ENCODE measurements at places on chromosomes 6 and 20.

- no peaks in the 10 kb centered on the region for H3K27me3 ChIP-seq
- no peaks in the 10 kb centered on the region for H3K4me1 ChIP-seq
- no peak overlapping the region for H3K4me3 ChIP-seq
Observed at GRCh38 chr6:17466147-17466546, 72.8 kb downstream of the CAP2 start.

DNA sequence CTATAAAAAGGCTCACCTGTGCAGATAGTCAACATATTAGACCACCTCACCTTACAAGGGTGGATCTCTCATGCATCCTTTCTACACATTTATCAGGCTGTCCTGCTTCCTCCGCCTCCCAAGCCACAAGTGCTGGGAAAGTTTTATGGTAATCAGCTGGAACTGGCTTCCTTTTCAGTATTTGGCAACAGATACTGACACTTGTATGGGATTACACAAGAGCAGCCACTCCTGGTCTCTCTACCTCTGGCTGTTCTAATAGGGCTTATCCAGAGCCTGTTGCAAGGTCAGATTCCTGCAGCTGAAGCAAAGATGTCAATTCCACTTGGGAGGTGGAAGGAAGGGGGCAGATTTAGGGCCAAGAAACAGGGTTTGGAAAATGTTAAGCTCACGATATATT is 503 bp upstream of the GPLD1 start:
- H3K27ac ChIP-seq = no peak overlapping the region
- no peaks in the 10 kb centered on the region for H3K36me3 ChIP-seq
- peaks cover 6% of the 10 kb centered on the region for H3K4me1 ChIP-seq
- no peak overlapping the region for H3K4me3 ChIP-seq
- peak; percentile 54 for DNase-seq

DNA sequence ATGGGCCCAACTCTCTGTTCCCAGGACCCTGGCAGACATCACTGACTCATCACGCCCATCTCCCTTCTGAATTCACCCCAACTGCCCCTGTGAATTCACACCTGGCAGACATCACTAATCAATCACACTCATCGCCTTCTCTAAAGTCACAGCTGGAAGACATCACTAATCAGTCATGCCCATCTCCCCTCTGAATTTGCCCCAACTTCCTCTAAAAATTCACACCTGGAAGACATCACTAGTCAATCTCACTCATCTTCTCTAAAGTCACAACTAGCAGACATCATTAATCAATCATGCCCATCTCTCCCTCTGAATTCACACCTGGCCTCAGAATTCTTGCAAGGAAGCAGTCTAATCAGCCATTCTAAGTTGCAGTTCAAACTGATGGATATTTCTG is 111.1 kb downstream of the FOXA2 start:
- H3K27ac ChIP-seq = no peak overlapping the region
- no peaks in the 10 kb centered on the region for H3K36me3 ChIP-seq
- no peaks in the 10 kb centered on the region for H3K4me1 ChIP-seq

GRCh38 chr6:4352731-4353130 is 217.4 kb upstream of the ECI2 start:
- peaks cover 7% of the 10 kb centered on the region for H3K4me1 ChIP-seq
- no peak overlapping the region for H3K4me3 ChIP-seq
- H3K27ac ChIP-seq = peak overlapping the region; percentile 62
- no peaks in the 10 kb centered on the region for H3K36me3 ChIP-seq

DNA sequence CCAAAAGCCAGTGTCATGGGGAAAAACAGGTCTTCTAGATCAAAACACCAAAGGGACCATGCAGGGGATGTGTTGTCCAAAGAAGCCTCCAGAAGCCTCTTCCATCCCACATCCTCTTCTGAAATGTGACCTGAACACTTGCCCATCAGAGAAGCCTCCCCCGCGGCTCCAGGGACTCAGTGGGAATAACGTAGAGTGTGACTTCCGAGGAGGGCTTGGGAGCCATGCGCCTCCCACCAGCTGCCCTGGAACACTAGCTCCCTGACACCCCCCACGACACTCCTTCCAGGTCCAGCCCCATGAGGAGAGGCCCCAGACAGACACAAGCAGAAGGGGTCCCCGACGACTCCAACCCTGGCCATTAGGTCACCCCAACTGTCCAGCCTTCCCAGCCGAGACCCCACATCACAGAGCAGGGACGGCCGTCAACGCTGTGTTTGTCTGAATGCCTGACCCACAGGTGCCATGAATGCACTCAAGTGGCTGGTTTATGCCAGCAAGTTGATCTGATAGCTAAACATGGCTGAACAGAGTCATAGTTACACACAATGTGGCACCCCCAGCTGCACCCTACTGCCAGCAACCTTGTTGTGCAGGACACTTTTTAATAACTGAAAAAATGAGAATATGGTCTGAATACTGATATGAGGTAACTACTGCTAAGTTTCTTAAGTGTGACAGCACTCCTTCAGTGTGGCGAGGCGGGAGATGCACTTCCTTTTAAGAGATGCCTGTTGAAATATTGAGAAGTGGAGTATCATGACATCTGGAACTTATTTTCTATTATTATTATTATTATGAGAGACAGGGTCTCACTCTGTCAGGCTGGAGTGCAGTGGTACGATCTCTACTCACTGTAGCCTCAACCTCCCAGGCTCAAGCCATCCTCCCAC is 58.0 kb downstream of the GINS1 start:
- peaks cover 24% of the 10 kb centered on the region for H3K36me3 ChIP-seq
- no peak overlapping the region for H3K4me3 ChIP-seq
- no peak overlapping the region for H3K27ac ChIP-seq
- H3K27me3 ChIP-seq = no peaks in the 10 kb centered on the region
- no peak for DNase-seq

DNA sequence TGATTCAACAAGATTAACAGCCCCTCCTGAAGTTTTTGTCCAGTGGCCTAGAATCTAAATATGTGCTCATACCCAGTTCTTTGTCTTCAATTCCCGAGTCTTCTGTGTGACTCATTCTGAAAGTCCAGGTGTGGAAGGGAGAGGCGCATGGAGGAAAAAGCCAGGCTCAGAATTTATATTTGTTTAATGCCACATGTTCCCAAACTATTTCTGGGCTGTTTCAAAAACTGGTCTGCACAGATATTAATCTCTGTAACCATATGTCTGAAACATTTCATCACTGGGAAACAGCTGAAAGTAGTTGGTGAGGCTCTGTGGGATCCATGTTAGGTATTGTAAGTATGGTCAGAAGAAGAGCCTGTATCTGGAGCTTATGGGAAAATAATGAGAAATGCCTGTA is 266.0 kb downstream of the PAX1 start:
- H3K4me3 ChIP-seq = no peak overlapping the region
- DNase-seq = no peak
- no peak overlapping the region for H3K27ac ChIP-seq
- no peaks in the 10 kb centered on the region for H3K27me3 ChIP-seq
- no peaks in the 10 kb centered on the region for H3K36me3 ChIP-seq

- no peaks in the 10 kb centered on the region for H3K4me1 ChIP-seq
- H3K36me3 ChIP-seq = no peaks in the 10 kb centered on the region
- DNase-seq = no peak
- H3K27me3 ChIP-seq = no peaks in the 10 kb centered on the region
- H3K27ac ChIP-seq = no peak overlapping the region
Observed at GRCh38 chr20:21609981-21610380, 95.5 kb upstream of the PAX1 start.

GRCh38 chr20:9072861-9073500 is 4.1 kb downstream of the PLCB4 start:
- H3K27me3 ChIP-seq = no peaks in the 10 kb centered on the region
- no peak overlapping the region for H3K27ac ChIP-seq
- peaks cover 31% of the 10 kb centered on the region for H3K4me1 ChIP-seq
- no peak for DNase-seq

- H3K4me3 ChIP-seq = no peak overlapping the region
- H3K27me3 ChIP-seq = no peaks in the 10 kb centered on the region
- no peaks in the 10 kb centered on the region for H3K36me3 ChIP-seq
- H3K4me1 ChIP-seq = no peaks in the 10 kb centered on the region
Observed at GRCh38 chr6:1739680-1740079, 130.0 kb downstream of the FOXC1 start.

DNA sequence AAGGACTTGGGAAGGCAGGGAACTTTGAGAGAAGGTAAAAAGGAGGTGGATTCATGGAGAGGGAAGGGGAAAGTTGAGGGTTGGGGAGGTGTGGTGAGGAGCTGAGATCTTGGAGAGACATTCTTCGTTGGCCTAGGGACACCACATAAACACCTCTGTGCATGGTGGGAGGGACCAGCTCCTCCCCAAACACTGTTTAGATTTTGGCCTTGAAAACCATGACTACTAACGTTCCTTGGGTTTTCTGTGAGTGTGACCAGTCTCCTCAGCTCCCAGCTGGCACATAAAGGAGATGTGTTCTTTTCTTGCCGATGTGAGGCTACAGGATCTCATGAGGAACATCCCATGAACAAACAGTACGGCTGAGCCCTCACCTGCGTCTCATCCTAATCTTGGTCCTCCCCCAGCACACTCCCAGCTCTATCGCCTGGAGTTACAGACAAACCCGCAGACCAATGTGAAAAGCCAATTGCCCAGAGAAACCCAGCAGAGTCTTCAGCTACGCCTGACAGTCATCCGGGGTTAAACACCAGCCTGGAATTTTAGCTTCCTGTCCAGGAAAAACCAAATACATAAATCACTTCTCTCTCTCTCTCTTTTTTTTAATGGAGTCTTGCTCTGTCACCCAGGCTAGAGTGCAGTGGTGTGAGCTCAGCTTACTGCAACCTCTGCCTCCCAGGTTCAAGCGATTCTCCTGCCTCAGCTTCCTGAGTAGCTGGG is 22.0 kb upstream of the DDR1 start:
- no peak for DNase-seq
- H3K27me3 ChIP-seq = no peaks in the 10 kb centered on the region
- H3K4me3 ChIP-seq = no peak overlapping the region
- H3K4me1 ChIP-seq = peaks cover 16% of the 10 kb centered on the region

DNA sequence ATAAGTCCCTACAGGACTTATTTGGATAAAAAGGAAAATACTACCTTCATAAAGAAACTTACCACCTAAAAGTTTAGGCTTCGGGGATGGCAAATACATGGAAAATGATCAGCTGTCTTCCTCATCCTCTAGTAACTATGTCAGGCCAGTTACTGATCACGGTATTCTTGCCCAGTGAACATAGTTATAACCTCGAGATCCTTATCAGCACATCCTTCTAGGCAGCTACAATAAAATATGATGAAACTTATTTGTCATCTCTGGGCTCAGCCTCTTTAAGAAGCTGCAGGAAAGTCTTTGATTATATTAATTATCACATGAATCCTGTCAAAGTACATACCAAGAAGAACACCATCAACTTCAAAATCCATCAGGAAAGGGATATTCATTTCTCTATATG is 41.8 kb downstream of the SF3B5 start:
- no peaks in the 10 kb centered on the region for H3K27me3 ChIP-seq
- H3K27ac ChIP-seq = no peak overlapping the region
- no peaks in the 10 kb centered on the region for H3K4me1 ChIP-seq
- H3K36me3 ChIP-seq = no peaks in the 10 kb centered on the region
- DNase-seq = no peak

DNA sequence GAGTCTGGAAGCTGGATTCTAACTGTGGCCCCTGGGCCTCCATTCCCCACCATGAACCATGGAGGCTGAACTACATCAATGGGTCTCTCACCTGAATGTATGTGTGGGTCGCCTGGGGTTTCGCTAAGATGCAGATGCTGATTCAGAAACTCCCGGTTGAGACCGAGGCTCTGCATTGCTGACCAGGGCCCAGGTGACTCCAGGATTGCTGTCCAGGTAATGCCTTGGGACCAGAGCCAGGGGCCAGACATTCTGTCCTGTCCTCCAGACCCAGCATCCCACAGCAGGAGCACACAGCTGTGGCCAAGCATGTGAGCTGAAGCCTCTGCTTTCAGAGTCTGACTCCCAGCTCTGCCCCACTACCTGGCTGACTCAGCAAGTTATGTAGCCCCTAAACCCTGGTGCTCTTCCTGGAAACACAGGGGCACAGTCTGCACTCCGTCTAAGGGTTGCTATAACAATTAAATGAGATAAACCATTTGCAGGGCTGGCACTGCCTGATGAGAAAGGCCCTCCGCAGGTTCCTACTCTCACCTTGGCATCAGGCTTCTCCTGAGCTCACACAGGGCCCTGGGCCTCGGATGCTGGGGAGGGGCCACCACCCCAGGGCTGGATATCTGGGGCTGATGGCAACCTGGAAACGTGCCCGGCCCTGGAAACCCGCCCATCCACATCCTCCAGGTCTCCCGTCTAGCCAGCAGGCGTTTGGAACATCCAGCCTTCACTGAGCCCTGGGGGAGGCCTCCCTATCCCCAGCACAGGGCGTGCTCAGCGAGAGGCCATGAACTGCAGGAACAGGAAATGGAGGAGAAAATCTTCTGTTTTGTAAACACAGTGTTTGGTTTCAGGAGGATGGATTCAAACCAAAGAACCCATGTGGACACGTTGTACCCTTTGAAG is 175.7 kb downstream of the DLL1 start:
- DNase-seq = no peak
- H3K4me1 ChIP-seq = no peaks in the 10 kb centered on the region
- no peaks in the 10 kb centered on the region for H3K27me3 ChIP-seq
- H3K36me3 ChIP-seq = no peaks in the 10 kb centered on the region
- no peak overlapping the region for H3K27ac ChIP-seq

DNA sequence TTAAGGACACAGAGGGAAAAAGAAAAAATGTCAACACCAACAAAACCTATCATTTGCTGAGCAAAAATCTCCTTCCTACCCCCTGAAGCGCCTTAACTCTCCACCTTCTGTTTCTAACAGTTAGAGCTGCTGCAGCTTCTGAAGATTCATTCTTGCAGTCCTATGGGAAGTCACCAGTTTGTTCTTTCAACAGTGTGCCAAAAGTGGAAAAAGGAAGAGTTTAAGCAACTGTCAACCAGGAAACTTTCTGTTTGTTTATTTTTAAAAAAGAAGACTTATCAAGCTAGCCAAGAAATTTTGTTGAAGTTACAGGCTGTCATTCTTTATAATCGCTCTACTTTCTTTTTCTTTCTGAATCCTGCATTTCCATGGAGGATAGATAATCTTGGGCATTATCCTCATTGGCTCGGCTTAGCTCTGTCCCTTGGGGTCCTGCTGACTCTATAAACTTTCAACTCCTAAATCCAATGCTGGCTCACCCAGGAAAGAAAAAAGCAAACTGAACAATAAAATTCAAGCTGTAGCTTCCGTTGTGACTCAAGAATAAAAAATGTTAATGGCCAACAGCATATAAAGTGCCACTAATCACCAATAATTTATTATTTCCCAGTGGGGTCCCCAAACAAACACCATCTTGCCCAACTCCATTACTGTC is 172.8 kb upstream of the CITED2 start:
- no peak overlapping the region for H3K27ac ChIP-seq
- peaks cover 39% of the 10 kb centered on the region for H3K4me1 ChIP-seq
- no peak for DNase-seq

DNA sequence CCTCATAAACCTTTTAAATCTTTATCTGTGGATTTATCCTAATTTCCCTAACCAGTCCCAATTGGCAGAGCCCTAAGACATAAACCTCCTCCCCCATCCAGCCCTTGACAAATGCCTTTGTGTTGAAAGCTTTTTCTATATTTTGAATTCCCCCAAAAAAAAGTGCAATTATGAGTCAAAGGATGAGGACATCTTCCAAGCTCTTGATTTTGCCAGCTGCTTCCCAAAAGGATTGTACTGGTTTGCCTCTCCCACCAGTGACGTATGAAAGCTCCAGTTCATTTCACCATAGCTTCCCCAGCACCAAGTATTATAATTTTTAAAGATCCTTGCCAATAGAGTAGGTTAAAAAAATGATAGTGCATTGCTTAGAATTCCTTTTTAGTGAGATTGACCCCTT is 38.9 kb downstream of the SIRPA start:
- no peaks in the 10 kb centered on the region for H3K4me1 ChIP-seq
- no peak overlapping the region for H3K27ac ChIP-seq
- H3K4me3 ChIP-seq = no peak overlapping the region
- no peak for DNase-seq

Measured in thyroid gland (tissue), 4 donors.